ENCODE measurements at places on chromosomes 1 and 21.

- no peak for DNase-seq
Measured at GRCh38 chr1:115671176-115671934, 29.6 kb downstream of the VANGL1 start.

DNA sequence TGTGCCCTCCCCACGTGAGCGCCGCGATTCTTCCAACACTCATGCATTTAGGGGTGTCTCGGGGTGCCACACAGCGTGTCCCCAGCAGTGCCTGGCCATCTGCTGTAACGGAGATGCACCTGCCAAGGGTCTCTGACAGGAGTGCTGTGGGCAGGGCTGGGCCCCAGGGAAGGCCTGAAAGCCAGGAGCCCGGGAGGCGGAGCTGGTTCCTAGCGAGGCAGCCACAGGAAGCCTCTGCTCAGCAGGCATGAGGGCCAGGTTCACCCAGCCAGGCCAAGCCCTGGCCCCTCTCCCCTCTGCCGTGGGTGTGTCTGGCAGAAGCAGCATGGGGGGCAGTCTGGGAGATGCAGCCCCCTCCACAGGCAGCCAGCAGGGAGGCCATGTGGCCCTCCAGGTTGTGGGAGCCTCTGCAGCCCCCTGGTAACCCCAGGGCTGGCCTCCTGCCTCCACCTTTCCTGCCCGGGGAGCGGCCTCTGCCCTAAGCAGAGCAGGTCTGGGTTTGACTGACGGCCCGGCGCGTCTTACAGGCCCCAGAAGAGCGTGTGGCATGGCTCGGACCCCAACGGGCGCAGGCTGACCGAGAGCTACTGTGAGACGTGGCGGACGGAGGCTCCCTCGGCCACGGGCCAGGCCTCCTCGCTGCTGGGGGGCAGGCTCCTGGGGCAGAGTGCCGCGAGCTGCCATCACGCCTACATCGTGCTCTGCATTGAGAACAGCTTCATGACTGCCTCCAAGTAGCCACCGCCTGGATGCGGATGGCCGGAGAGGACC lies 30.4 kb downstream of the SLC19A1 start:
- DNase-seq: no peak

DNA sequence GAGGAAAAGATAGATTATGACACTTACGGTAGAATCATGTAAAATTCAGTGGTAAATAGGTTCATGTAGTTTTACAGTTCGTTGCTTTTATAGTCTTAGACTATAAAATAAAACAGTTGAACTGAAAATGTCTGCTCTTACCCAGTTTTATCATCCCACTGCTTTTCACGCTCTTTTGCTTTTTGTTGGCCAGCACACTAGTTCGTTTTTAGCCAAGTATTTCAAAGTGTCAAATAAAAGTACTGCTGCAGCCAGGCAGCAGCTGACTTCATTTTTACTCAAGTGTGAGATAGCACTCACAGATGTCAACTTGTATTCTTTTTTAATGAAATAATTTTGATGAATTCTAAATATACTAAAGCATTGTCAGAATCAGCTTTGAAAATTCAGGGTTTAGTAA lies 18.5 kb upstream of the BTG3 start:
- DNase-seq: no peak

DNA sequence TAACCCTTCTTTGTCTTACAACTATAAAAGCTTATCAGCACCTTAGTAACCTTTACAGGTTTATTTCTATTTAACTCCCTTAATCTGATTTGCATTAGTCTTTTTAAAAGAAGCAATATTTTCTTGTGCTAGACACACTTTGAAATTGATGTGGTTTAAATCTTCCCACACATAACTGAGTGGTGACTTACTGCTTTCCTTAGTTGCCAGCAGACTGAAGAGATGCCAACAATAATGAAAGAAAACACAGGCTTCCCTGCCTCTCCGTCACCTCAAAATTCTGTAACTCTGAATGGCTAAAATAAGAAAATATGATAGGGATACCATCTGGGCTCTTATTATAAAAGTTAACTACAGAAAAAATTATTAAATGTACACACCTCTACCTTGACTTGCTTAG lies 196.8 kb downstream of the PTBP2 start:
- DNase-seq: peak; percentile 60

DNA sequence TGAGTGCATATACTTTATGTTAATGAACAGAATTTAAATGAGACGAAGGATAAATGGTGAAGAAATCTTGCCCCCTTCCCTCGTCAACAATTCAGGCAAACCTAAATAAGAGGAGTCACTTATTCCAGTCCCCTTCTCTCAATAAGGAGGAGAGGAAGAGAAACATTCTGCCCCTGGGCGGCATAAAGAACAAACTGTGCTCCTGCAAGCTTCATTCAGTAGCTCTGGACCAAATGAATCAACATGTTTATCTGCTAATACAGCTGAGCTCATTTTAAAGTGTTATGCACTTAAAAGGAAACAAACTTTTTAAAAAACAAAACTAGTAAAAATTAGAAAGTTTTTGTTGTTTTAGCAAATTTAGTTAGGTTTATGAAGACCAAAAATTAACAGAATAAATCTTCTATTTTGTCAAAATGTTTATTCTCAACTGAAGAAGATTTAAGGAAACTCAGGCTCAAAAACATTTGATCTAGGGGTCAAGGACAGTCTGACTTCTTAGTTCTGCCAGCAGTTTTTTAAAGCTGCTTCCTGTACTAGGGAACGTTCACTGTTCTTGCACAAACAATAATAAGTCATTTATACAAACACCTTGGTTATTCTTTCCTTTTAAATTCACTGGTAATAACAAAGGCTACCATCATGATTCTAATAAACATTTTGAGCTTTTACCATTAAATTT lies 58.3 kb downstream of the AKT3 start:
- no peak for DNase-seq

DNA sequence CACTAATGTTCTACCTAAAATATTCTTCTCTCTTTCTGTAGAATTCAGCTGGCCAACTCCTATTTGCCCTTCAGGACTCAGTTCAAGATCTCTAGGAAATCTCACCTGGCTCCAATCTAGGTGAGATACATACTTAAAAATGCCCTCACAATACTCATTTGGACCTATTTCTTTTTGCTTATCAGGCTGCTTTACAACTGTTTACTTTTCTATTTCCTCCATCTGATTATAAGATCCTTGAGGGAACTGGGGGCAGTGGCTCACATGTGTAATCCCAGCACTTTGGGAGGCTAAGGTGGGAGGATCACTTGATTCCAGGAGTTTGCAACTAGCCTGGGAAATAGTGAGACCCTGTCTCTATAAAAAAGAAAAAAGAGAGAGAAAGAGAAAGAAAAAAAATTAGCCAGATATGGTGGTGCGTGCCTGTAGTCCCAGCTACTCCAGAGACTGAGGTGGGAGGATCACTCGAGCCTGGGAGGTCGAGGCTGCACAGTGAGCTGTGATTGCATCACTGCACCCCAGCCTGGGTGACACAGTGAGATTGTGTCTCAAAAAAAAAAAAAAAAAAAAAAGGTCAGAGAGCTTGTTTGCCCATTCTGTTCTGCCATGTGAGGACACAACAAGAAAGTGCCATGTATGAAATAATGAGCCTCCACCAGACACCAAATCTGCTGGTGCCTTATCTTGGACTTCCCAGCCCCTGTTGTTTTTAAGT lies 14.8 kb downstream of the EFCAB14 start:
- no peak for DNase-seq

DNA sequence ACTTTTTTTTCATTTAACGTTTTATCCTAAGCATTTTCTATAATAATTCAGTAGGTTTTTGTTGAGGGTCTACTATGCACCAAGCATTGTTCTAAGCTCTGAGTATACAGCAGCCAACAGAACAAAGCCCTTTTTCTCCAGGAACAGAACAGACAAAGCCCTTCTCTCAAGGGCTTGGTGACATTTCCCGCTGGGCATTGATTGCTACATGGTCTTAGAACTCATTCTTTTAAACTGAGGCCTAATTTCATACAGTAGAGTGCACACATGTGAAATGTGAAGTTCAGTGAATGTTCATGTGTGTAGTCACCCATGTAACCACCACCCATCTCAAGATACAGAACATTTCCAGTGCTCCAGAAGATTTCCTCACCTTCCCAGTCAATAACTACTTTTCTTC lies 15.2 kb upstream of the PDIK1L start:
- no peak for DNase-seq

- DNase-seq: no peak
Measured at GRCh38 chr1:154735061-154735803, 127.2 kb upstream of the ADAR start.

GRCh38 chr21:43318841-43319781 lies 107.8 kb downstream of the SIK1 start:
- DNase-seq: no peak
